Stimulated activated CD4-positive, alpha-beta T cell treated with anti-CD3 and anti-CD28 coated beads, Interleukin-1b, Interleukin-23, amount 100 ng/mL, for 1 hour (primary cell): ENCODE measurements at places on chromosomes 11 and 22.

DNA sequence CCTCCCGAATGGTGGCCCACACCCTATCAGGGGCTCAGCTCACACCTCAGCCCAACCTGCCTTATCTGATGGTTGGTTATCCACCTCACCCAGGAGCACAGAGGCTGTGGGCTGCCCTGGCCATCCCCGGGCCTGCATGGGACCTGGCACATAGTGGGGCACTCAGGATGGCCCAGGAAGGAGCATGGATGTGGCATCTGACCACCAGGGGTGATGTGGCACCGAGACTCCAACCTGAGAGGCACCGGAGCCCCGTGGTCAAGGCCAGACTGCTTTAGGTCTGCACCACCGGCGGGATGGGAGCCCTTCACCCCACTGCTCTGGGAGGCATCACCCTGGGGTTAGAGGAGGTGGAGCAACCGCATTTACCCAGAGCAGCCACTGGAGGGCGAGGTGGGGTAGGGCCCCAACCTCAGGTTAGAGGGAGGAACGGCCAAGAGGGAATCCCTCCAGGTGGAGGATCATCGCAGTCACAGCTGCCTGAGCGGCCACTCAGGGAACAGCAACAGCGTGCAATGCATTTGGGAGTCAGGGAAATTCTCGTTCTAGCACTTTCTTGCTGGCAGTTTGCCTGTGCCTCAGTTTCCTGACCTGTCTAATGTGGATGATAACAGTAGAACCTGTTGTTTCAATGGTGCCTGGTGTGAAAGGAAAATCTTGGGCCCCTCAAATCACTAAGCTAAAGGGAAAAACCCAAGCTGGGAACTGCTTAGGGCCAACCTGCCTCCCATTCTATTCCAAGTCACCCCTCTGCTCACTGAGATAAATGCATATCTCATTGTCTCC, 52.9 kb upstream of the CARS1 start:
- no peak for DNase-seq

DNA sequence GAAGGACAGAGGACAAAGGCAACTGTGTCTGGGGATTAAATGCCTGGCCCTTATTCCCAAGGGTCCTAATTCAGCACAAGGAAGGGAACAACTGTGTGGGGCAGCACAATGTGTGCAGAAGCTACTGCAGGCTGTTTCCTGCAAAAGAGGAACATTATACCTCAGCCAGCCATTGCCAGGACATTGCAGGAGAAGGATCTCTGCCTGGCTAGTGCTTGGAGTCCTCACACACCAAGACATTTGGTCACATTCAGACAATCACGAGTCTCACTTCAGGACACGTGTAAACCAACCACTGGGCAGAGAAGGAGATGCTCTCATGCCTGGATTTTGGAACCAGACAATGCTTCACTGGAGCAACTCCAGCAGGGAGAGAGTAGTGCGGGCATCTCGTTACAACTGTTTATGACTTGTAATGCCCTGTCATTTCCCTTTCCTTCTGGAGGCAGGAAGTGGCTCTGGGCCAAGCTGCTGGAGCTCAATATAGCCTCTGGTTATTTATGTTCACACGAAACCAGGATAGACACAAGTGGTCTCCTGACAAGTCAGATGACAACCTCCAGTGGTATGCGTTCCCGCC, 23.9 kb upstream of the ZC3H12C start:
- no peak for DNase-seq

- DNase-seq, result no peak
These were observed 24.2 kb downstream of the NECTIN1 start for GRCh38 chr11:119704849-119705248.

DNA sequence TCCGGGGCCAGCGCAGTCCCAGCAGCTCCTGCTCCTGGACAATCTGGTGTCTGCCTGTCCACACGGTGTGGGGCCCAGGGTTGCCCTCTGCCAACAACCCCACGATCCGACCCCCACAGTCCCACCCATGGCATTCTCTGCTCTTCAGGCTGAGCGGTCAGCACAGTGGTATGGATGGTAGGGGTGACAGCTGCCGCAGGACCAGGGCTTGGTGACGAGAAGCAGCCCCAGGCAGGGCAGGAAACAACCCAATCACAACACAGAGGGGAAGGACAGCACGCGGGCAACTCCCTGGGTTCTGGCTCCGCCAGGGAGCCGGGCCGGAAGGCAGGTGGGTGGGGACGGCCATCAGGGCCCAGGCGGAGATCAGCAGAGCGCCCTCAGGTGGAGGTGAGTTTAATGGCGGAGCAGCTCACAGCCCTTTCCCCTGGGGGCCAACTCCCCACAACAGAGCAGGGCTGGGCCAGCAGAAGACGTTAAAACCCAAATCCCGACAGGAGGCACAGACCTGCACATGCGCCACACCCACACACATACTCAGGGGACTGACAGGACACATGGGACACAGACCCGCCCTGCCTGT, 5.3 kb upstream of the CHADL start:
- no peak for DNase-seq

DNA sequence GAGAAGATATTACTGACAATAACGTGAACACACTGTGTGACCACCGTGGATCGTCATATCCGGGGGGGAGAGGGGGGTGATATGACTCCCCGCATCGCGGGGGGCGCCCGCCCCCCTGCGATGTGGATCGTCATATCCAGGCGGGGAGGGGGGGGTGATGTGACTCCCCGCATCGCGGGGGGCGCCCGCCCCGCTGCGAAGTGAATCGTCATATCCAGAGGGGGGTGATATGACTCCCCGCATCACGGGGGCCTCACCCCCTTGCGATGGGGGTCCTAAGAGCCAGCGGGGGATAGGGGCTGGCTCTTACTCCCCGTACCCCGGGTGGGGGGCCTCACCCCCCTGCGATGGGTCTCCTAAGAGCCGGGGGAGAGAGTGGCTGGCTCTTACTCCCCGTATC, 19.9 kb downstream of the UNC93B1 start:
- DNase-seq, result no peak

DNA sequence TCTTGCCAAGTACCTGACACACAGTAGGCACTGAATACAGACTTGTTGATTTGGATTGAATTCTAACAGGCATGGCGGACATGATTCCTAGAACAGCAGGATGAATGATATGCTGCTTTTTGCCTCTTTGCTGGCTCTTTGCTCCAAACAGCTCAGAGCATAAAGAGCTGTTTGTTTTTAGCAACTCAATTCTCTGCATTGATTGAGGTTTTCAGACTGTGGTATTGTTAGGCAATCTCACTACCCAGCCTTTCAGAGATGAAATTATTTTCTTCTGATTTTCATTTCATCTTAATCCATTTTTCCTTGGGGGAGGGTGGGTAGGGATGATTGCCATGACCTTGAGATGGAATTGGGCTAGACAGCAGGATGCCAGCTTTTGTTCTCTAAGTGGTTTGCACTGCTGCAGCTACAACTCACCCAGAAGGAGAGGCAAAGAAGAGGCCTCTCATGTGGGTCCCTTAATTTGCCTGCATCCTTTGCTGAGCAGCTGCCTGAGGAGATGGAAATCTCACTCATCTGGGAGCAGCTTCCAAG, 20.5 kb downstream of the COA4 start:
- no peak for DNase-seq

GRCh38 chr11:111933872-111934271, 3.3 kb upstream of the DIXDC1 start:
- DNase-seq, result no peak

DNA sequence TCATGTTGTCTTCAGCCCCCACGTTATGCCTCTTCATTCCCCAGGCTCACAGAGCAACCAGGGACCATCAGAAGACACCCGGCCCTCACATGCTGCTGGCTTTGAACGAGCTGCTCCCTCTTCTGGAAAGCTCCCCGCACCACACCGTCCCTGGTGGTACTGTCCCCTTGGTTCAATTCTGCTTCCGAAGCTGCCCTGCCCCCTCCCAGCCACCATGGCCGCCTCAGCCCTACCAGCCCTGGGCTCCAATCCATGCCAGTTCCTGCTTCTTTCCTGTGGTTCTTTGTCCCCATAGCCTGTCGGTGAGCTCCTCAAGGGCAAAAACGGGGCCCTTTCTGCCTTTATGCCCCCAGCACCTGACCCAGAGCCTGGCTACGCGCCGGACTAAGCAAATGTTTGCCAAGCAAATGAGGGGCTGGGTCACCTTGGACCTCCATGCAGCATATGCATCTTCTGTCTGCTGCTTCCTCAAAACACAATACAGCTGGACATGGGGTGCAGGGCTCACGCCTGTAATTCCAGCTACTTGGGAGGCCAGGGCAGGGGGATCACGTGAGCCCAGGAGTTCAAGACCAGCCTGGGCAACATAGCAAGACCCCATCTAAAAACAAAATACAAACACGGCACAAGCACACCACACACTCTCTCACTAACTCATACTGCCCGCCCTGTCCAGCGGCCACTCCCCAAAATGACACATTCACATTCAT, 21.3 kb downstream of the TNKS1BP1 start:
- DNase-seq, result no peak

DNA sequence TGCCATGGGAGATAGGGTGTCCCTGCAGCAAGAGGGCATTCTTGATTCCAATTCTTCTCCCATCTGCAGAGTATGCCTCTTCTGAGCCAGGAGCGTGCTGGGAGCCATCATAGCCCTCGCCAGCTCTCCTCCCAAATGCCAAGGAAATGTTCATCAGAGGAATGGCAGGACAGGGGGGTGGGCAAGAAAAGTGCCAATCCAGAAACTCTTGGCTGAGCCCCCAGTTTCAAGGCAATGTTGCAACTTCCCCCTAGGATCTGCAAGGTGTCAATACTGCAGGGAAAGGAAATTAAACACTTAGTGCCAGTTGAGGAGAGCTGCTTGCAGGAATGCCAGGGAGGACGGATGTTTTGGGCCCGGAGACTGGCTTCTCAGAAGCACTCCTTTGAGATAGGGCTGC, 94.8 kb upstream of the PRDM11 start:
- DNase-seq, result no peak

DNA sequence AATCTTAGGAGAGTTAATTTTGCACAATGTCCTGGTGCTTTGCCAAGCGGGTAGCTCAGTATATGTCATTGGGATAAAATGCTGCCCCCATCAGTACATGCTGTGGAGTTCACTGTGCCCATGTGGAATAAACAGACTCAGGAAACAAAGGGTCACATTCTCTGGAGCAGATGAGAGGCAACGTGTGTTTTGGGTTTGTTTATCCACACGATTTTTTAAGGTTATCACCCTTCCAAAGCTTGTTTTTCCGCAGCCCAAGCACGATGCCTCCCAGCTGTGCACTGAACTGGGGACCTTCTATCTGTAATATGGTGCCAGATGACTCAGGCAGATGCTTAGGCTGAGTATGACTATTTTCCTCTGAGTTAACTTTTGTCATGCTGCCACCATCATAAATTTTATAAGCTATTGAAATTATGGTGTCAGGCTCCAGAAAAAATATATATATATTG, 6.5 kb downstream of the OR4D6 start:
- DNase-seq, result no peak

GRCh38 chr11:19329970-19330369, 89.2 kb upstream of the E2F8 start:
- no peak for DNase-seq

DNA sequence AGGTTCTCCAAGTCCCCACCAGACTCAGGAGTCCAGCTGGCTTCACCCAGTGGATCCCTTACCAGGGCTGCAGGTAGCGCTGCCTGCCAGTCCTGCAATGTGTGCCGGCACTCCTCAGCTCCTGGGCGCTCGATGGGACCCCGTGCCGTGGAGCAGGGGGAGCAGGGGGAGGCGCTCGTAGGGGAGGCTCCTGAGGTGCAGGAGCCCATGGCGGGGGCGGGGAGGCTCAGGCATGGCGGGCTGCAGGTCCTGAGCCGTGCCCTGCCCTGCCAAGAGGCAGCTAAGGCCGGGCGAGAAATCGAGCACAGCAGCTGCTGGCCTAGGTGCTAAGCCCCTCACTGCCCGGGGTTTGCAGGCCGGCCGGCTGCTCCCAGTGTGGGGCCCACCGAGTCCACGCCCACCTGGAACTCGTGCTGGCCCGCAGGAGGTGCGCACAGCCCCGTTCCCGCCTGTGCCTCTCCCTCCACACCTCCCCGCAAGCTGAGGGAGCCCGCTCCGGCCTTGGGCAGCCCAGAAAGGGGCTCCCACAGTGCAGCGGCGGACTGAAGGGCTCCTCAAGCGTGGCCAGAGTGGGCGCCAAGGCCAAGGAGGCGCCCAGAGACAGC, 792.9 kb upstream of the CCDC179 start:
- no peak for DNase-seq

- no peak for DNase-seq
These were observed 35.6 kb downstream of the GAS2 start for GRCh38 chr11:22702031-22702430.

DNA sequence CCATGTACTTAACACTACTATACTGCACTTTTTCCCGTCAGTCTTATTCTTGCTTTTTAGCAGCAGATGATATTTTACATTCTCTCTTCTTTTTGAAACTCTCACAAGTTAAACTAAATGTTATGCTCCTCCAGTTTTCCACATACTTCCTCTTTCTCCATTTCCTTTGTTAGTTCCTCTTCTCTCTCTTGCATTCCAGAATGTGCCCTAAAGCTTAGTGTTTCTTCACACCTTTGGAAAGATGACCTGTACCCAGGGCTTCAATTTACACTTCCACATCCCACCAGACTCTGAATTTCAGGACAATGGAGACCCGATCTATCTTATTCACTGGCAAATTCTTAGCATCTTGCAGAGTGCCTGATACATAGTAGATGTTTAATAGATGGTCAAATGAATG, 51.8 kb downstream of the APIP start:
- no peak for DNase-seq

GRCh38 chr22:38906052-38906451, 34.0 kb upstream of the CBX6 start:
- no peak for DNase-seq

DNA sequence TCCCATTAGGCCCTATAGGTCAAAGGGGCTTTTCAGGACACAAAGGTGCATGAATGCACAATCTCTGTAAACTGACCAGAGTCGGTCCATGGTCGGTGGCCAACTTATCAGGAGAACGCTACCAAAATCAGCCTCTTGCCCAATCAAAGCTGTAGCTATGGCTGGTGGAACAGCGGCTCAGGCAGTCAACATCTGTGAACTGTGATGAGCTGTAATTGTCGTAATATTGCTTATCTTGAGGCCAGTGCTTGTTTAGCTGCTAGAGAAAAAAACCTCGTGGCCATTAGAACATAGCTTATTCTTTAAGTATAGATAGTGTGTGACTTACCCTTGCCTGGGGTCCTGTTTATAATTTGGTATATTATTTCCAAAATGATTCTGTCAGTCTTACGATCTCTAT, 14.4 kb upstream of the CHST1 start:
- DNase-seq, result no peak
